Fibroblast of pulmonary artery (primary cell): ENCODE measurements at places on chromosomes 2 and 18.
A peak's percentile ranks its signal among the peaks of the same experiment; 100 is the strongest.

DNA sequence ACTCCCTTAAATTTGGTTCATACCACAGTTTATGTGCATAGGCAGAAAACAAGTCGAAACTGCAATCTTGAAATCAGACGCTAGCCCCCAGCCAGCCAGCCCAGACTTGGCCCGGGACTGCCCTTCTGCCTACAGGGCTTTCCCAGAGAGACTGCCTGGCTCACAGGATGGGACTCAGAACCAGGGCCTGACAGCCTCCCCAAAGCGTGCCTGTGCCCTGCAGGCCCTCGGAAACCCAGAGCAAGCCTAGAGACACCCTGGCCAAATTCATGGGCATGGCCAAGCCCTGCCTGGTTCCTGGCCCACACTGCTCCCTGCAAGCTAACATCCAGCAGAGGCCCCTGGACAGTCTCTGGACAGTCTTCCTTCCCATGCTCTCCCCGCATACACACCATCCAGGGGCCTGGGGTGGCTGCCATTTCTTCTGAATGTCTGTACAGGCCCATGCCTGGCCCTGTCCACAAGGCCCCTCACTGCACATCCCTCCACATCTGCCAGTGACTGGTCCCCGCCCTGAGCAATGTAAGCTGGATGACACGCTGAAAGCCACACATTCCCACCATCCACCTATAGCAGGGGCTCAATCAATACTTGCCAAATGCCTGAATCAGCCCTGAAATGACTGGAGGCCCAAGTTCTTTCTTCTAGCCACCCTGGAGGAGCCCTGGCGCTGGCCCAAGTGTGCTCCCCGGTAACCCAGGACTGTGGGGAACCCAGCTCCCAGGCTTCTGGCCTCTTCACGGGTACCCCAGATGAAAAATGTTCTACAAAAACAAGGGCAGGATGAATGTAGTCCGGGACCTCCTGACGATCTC is 73.1 kb downstream of the HDAC4 start:
- DNase-seq = no peak

DNA sequence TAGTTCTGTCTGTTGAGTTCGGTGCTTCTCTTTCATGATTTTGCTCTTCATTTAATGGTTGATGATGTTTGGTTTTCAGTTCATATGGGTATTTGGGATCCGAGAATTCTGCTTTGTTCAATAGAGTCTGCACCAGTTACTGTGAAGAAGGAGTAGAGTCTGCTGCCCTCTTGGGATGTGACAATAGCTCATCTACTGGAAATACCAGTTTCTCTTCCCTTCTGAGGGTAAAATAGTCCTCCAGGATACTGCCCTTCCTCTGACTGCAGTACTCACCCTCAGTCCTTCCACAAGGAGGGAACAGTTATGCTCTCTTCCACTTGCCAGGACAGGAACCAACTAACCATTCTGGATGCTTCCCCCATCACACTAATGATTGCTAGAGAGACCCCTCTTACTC is 12.5 kb upstream of the TNFAIP6 start:
- no peak for DNase-seq

DNA sequence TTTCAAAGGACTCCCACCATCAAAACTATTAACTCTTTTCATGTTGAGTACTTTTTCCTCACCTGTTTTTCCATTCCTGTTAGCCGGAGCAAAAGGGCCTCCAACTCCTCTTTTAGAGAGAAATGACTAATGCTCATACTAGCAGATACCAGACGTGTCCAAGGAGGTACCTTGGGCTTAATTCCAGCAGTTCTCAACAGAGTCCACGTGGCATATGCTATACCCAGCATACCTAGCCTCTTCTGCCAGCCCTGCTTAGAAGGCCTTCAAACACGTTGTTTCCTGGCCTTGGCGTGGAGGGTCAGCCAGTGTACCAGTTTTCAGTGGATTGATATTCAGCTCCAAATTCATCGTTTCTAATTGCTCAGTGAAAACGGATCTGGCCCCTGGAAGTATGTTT is 123.9 kb downstream of the MGAT5 start:
- DNase-seq = no peak

GRCh38 chr2:49643149-49643548 is 488.8 kb upstream of the FSHR start:
- no peak for DNase-seq

DNA sequence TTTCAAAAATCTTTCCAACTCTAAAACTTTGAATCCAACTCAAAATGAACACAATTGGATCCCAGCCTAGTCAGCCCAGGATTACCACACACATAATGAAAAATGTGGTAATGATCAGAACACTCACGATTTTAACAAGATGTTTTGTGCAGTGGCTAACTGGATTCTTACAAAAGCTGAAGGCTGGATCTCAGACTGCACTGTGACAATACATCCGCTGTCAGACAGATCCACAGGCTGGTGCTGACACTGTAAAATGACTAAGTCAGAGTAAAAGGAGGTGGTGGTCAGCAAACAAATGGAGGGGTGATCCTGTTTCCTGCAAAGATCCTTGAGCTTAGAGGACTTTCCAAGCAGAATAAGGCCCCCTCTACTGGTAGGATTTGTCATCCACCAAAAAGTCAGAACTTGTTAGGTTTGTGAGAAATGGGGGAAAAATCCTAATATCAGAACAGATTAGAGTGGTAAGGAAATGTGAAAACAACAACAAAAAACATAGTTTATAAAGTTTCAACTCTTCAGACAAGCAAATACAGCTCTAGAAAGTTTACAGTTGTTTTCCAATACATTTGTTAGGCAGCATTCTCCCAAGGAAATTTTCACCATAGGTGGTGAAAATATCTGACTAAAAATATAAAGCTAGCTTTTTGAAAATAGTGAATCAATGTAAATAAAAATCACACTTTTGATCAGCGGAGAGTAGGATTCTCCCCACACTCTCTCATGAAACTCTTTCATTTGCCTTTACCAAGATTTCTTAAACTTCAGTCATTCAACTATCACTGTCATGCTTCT is 211.9 kb downstream of the AGPS start:
- peak; percentile 82 for DNase-seq

- no peak for DNase-seq
These were observed 166.0 kb downstream of the EHBP1 start for GRCh38 chr2:62871506-62871905.

- DNase-seq = no peak
These were observed 25.0 kb upstream of the MAP3K20 start for GRCh38 chr2:173050684-173051083.

GRCh38 chr2:211133766-211134165 is 577.4 kb downstream of the CPS1 start:
- DNase-seq = peak; percentile 17

- DNase-seq = no peak
These were observed 133.4 kb upstream of the REG3A start for GRCh38 chr2:79292958-79293315.

GRCh38 chr18:26464128-26465011 is 84.0 kb downstream of the KCTD1 start:
- DNase-seq = no peak

- DNase-seq = no peak
These were observed 216.2 kb downstream of the SRBD1 start for GRCh38 chr2:45394842-45395241.

GRCh38 chr2:152166633-152167032 is 8.9 kb downstream of the STAM2 start:
- DNase-seq = peak; percentile 33

GRCh38 chr2:121284463-121285449 is at the start of gene TFCP2L1:
Gene TFCP2L1 (minus strand): TSS chr2:121285202. CDS start chr2:121285109, 93 bp downstream.
- no peak for DNase-seq

- DNase-seq = no peak
These were observed 260.3 kb downstream of the MYCN start for GRCh38 chr2:16200554-16201193.

GRCh38 chr2:42249887-42250286 is 80.7 kb downstream of the EML4 start:
- no peak for DNase-seq

- DNase-seq = peak; percentile 21
These were observed 55.3 kb upstream of the SULT1C3 start for GRCh38 chr2:108184419-108184818.

GRCh38 chr2:64383881-64384280 is 70.1 kb upstream of the LGALSL start:
- no peak for DNase-seq

DNA sequence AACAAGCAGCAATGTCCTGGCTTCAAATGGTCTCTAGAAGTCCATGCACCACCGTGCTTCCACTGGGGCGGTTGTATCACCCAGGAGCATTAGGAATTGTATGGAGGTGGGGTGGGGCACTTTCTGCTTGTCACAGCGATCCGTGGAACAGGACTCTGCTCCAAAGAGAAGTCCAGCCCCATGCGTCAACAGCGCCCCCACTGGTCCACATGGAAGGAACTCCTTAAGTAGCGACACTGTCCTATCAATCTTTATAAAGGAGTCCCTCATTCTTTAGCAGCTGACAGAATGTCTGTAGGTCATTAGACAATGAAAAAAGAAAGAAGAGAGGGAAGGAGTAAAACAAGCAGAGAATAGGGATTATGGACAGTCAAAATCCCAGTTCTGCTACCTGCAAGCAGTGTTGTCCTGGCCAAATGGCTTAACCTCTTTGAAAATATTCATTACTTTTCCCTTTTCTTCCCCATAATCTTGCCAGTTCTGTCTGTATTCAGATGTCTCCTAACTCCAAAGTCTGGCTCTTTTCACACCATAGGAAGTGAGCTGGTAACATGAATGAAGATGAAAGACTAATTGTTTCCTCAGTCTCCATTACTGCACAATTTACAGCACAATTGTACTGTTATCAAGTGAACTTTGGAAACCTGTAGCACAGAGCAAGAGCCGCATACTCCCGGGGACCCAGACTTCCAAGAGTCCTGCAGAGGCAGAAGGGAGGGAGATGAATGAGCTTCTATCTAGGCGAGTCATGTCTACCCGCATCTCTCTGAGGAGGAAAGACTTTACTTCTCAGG is 9.9 kb downstream of the NFE2L2 start:
- peak; percentile 48 for DNase-seq

GRCh38 chr2:22683914-22684313 is 701.1 kb upstream of the KLHL29 start:
- DNase-seq = no peak

DNA sequence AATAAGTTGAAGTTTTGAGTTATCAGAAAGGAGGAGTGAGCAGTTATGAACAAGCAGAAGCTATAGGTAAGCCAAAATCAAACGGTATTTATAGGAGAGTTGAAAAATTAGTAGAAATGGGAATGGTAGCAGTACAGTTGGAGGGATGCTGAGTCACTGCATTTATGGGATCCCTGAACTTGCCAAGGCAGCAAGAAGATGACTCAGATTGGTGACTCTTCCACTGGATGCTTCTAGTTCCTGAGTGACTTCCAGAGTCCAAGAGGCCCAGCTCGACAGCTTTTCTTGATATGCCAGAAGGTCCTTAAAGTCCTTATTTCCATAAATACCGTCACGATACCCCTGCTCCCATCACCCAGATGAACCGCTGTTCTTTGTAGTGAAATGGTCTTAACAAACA is 31.1 kb upstream of the ACTR3 start:
- peak; percentile 79 for DNase-seq

GRCh38 chr2:37330681-37331080 is 6.0 kb upstream of the PRKD3 start:
- no peak for DNase-seq

DNA sequence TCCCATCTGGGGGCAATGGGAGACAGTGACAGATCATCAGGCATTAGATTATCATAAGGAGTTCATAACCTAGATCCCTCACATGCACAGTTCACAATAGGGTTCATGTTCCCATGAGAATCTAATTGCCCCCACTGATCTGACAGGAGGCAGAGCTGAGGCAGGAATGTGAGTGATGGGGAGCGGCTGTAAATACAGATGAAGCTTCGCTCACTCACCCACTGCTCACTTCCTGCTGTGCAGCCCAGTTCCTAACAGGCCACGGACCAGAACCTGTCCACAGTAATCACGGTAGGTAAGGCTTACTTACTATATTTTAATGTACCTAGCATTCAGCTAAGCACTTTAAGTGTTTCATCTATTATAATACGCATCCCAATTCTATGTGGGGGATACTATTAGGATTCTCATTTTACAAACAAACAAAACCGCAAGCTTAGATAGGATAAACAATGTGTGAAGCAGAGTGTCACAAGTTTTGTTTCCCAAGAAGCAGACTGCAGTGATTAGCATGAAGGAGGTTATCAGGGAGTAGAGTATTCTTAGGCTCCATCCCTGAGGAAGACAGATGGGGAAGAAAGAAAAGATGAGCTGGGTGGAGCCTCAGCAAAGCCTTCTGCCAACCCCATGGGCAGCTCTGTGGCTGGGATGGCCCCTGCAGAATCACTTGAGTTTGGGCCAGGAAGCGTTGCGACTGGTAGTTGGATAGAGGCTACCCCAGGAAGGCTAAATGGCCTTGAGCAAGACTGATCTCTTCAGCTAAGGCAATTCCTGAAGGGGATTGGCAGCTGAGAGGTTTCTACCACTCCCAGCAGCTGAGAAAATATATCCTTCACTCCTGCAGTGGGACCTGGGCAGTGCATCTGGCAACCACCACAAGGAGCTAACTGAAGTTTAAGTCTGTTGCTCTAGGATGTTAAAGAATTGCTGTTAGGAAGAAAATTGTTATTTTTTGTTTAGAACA is 133.1 kb downstream of the MREG start:
- DNase-seq = no peak

- no peak for DNase-seq
These were observed 658.9 kb upstream of the SYT4 start for GRCh38 chr18:43936176-43936575.

GRCh38 chr2:6167592-6168138 is 475.5 kb downstream of the SOX11 start:
- DNase-seq = no peak

DNA sequence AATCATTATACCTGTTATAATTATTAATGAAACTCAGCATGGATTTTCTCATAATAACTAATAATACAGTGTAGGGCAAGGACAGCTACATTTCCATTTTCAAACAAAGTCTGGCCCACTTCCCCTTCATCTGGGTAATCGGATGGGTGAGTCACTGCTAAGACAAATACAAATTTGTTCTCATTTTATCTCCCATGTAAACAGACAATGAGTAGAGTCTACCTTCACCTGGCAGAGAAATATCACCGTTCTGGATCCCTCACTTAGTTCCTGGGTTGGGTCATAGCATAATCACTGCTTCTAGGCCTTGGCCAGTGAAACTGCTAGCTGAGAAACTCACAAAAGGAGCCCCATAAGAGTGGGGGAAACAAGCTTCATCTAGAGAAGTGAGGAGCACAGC is 9.2 kb downstream of the CNTNAP5 start:
- DNase-seq = no peak

GRCh38 chr2:75594596-75594995 is 33.9 kb upstream of the EVA1A start:
- DNase-seq = no peak

GRCh38 chr2:120677221-120677620 is 58.4 kb upstream of the GLI2 start:
- no peak for DNase-seq

GRCh38 chr2:33288011-33288410 is 188.4 kb upstream of the RASGRP3 start:
- DNase-seq = no peak
